Thoracic aorta (tissue), 2 donors: ENCODE measurements at places on chromosomes 6 and 20.

DNA sequence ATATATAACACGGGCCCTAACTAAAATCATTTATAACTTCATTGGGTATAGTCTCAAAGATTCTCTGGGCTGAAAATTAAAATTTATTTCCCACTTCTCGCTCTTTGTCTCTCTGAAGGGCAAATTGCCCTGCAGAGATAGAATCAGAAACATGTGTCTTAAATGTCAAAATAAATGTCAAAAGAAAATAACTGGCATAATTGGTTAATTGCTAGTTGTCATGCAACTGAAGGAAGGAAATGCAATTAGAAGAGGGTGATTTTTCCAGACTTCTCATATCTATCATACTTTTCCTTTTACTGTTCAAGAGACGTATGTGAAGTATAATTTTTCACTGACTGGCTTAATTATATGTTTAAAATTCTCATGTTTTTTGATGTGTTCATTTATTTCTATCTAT lies 80.3 kb upstream of the HMGCLL1 start:
- no peaks in the 10 kb centered on the region for H3K36me3 ChIP-seq
- H3K4me3 ChIP-seq: no peak overlapping the region
- no peaks in the 10 kb centered on the region for H3K27me3 ChIP-seq
- no peak for DNase-seq

- H3K27ac ChIP-seq: no peak overlapping the region
- H3K4me3 ChIP-seq: no peak overlapping the region
- H3K27me3 ChIP-seq: no peaks in the 10 kb centered on the region
- H3K36me3 ChIP-seq: no peaks in the 10 kb centered on the region
- DNase-seq: no peak
Observed at GRCh38 chr6:25698631-25699030, 46.6 kb downstream of the SCGN start.

GRCh38 chr6:121664158-121664557 lies 228.7 kb downstream of the GJA1 start:
- no peaks in the 10 kb centered on the region for H3K36me3 ChIP-seq
- H3K4me1 ChIP-seq: peaks cover 5% of the 10 kb centered on the region
- no peaks in the 10 kb centered on the region for H3K27me3 ChIP-seq
- DNase-seq: no peak

DNA sequence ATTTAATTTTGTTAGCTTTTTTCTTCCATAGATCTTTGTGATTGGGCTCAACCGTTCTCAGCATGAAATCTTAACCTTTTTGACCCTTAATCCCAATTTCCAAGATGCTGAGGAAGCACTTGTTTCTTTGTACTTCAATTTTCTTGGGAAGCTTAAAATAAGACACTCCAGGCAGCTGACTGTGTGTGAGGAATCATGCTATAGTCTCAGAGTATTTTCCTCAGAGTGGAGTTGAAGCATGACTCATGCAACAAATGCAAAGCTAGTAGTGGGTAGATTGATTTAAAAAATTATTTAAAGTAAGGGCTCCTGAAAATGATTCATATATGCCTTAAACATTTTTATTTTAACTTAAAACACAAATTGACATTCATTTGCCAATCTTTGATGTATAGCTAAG lies 168.7 kb downstream of the BTBD3 start:
- H3K27ac ChIP-seq: no peak overlapping the region
- no peak overlapping the region for H3K4me3 ChIP-seq
- no peaks in the 10 kb centered on the region for H3K27me3 ChIP-seq
- no peak for DNase-seq
- no peaks in the 10 kb centered on the region for H3K4me1 ChIP-seq

- no peaks in the 10 kb centered on the region for H3K36me3 ChIP-seq
- no peak overlapping the region for H3K27ac ChIP-seq
- DNase-seq: no peak
- no peak overlapping the region for H3K4me3 ChIP-seq
Observed at GRCh38 chr6:17020889-17021538, 80.8 kb upstream of the STMND1 start.

- DNase-seq: no peak
- H3K27me3 ChIP-seq: no peaks in the 10 kb centered on the region
- H3K4me1 ChIP-seq: no peaks in the 10 kb centered on the region
Observed at GRCh38 chr6:106568530-106568929, 60.8 kb downstream of the RTN4IP1 start.

- DNase-seq: no peak
- H3K4me1 ChIP-seq: no peaks in the 10 kb centered on the region
- no peak overlapping the region for H3K4me3 ChIP-seq
- no peaks in the 10 kb centered on the region for H3K36me3 ChIP-seq
- H3K27me3 ChIP-seq: no peaks in the 10 kb centered on the region
- H3K27ac ChIP-seq: no peak overlapping the region
Observed at GRCh38 chr6:34484391-34484790, 18.5 kb downstream of the PACSIN1 start.

DNA sequence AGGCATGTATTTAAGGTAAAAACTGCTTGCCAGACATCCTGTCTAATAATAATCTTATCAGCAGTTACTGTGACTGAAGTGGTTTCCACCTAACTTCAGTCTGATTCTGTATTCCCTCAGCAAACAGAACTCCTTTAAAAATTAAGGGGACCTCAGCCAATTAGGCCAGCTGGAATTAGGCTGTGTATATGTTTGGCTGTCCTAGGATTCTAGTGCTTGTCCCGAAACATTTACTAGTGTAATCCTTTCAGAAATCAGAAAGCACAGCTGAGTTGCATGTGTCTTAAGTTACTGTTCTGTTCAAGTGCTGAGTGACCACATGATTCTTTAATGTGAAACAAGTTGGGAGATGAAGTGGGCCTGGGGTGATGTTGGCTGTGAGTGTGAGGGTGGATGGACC lies 120.9 kb upstream of the SUPT3H start:
- DNase-seq: no peak
- H3K27me3 ChIP-seq: no peaks in the 10 kb centered on the region
- H3K27ac ChIP-seq: no peak overlapping the region
- H3K4me1 ChIP-seq: no peaks in the 10 kb centered on the region
- H3K36me3 ChIP-seq: no peaks in the 10 kb centered on the region

DNA sequence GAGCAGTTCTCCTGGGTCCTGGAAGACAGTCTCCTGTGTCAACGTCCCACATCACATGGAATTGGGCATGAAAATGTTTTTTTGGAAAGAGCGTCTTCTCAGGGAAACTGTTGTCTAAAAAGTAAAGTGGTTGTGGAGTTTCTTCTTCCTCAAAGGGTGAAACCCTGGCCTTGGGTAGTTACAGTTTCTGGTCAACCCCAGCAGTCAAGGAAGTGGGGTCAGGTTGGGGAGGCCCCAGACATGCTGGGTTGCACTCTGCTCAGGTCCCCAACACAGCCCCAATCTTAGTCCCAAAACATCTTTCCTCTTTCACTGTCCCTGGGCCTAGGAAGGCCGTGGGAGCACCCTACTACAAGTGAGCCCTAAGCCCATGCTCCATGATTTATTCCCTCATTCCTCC lies 996 bp upstream of the NFKBIE start:
- H3K36me3 ChIP-seq: no peaks in the 10 kb centered on the region
- peaks cover 4% of the 10 kb centered on the region for H3K27me3 ChIP-seq
- no peak overlapping the region for H3K27ac ChIP-seq
- no peak overlapping the region for H3K4me3 ChIP-seq
- H3K4me1 ChIP-seq: peaks cover 31% of the 10 kb centered on the region

DNA sequence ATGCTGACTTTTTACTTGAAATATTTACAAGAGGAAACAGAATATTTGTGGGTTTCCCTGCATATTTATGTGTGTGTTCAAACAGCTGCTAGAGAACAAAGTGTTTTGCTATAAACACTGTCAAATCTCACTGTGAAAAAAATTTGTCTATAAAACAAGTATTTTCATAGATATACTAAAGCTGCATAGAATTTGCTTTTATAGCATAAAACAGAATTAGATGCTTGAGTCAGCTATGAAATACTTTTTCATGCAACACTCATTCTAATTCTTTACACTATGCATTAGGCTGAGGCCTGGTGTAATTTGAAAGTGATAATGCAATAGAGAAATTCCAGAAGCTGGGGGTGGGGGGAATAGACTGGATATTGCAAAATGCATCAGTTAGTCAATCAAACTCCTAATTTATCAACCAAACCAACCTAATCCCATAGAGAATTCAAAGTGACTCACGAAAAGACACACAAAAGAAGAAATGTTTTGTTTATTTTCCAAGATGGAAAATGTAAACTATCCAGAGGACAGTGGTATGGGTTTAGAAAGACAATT lies 148.2 kb downstream of the LAMA2 start:
- DNase-seq: no peak
- no peak overlapping the region for H3K27ac ChIP-seq
- no peaks in the 10 kb centered on the region for H3K4me1 ChIP-seq

GRCh38 chr6:11756292-11756691 lies 22.3 kb downstream of the ADTRP start:
- DNase-seq: no peak
- no peaks in the 10 kb centered on the region for H3K27me3 ChIP-seq
- H3K4me3 ChIP-seq: no peak overlapping the region
- H3K4me1 ChIP-seq: no peaks in the 10 kb centered on the region
- H3K27ac ChIP-seq: no peak overlapping the region
